ENCODE measurements at places on chromosomes 2 and 18. TPM values are rescaled to one million over a fixed set of nuclear protein-coding genes. Genes with fewer than 3 reads are reported as not detected.

GRCh38 chr2:109005686-109006204, 16.7 kb upstream of the EDAR start:
- no peak for DNase-seq

DNA sequence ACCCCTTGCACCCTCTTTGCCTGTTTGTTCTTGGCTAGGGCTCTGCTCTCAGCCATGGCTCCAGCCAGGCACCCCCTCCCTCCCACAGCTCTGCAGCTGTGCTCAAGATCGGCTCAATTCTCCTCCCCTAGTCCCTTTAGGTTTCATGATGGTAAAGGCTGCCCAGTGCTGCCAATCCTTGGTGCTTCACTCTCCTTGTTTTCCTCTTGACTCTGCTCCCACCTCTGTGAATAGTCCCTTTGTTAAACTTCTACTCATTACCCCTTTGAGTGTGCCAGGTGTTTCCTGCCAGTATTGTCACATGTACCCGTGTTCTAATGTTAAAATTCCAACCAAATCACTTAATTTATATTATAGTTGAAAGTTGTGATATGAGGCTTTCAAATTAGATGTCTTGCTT, 101.0 kb upstream of the CERS6 start:
- DNase-seq: no peak

GRCh38 chr18:22254088-22254487, 84.7 kb downstream of the GATA6 start:
- no peak for DNase-seq

Gene BARD1
- 9.6 TPM for total RNA-seq

Gene ST8SIA3
- total RNA-seq: not detected

DNA sequence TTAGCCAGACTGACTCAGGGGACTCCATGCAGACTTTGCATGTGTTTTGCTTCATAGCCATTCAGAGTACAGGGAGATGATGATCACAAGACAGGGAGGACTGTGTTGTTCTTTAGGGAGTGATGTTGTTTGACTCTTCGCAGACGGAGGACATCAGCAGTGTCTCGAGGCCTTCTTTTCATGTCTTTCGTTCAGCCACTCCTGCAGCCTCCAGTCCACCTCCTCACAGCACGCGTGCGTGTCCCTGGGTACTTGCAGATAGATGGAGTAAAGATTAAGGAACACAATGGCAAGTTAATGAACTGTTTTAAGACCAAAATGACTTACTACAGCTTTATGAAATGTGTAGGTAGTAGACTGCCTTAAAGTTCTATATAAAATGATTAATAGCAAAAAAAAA, 114.7 kb downstream of the MAP4K4 start:
- no peak for DNase-seq

DNA sequence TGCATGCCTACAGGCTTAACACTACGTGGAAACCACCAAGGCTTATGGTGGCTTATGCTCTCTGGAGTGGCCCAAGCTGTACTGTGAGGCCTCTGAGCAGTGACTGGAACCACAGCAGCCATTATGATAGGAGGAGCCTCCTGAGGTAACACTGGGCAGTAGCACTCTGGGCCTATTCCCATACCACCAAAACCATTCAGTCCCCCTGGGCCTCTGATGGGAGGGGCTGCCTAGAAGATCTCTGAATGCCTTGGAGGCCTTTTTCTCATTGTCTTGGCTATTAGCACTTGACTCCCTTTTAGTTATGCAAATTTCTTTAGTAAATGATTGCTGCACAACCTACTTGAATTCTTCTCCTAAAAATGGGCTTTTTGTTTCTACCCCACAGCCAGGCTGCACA, 985.0 kb downstream of the DPP10 start:
- DNase-seq: no peak

DNA sequence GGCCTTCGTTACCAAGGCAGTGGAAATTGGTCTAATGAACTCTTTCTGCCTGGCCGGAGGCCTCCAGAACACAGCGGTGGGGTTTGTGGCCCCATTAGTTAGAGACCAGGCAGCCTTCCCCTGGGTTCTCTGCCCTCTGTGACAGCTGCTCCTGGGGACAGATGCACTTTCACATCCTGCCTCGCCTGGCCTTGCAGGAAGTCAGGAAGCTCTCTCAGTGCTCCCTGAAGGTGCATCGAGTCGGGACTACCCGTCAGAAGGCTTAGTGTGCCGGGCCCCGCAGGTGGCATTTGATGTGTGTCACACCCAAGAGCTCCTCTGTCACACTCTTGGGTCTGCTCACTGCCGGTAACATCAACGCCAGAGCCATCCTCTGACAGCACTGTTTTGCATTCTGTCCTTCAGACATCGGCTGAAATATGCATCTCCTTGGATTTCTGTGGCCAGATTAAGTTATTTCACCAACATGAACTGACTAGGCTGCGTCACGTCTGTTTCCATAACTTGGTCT, 158.3 kb downstream of the LDLRAD4 start:
- DNase-seq: no peak

DNA sequence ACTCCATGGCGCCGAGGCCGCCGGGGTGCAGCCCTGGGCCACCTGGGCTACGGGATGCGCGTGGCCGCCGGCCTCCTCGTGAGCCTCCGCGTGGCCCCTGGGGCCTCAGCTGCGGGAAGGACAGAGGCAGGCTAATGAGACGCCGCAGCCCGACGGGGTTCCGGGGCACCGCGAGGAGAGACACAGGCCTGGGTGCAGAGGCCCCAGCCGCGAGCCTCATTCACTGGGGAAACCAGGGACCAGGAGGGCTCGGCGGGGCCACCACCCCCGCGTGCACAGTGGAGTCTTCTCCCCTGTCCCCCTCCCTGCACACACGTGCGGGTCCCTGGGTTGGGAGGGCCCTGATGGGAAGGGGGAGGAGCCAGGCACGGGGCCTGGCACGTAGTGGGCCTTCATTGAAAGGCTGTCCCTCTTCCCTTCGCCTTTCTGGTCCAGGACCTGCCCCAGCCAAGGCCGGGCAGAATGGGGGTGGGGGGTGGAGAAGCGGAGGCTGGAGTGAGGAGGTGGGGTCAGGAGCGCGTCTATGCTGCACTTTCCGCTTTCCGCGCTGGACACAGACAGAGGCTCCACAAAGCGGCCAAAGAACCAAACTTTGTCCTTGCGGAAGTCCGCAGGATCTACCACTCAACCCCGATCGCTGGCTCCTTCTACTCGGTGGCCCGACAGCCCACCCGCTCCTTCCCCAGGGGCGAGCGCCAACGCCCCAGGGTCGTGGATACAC, 9.1 kb downstream of the ALPP start:
- no peak for DNase-seq

Gene SPP2
- total RNA-seq: not detected

DNA sequence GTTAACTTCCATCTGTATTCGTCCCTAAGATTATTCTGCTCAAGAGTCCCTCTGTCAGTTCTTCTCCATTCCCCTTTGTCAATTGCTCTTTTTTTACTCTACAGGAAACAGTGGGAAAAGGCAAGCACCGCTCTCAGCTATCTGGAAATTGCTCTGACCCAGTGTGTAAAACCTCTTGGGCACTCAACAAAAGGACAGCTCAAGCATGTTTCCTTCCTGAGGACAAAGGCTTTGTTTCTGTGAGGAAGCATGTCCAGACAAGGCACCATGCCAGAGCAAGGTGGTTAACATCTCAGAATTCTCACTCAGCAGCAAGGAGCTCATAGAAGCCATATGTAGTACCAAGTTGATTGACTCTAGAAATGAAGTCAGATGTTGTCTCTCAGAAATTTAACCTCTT, 735.6 kb downstream of the TSN start:
- no peak for DNase-seq

Gene ABCB11
- total RNA-seq: 1.2 TPM
